Lung (tissue), 17 donors: ENCODE measurements at places on chromosomes 1 and 21. TPM values are rescaled to one million over a fixed set of nuclear protein-coding genes. Genes with fewer than 3 reads are reported as not detected.

DNA sequence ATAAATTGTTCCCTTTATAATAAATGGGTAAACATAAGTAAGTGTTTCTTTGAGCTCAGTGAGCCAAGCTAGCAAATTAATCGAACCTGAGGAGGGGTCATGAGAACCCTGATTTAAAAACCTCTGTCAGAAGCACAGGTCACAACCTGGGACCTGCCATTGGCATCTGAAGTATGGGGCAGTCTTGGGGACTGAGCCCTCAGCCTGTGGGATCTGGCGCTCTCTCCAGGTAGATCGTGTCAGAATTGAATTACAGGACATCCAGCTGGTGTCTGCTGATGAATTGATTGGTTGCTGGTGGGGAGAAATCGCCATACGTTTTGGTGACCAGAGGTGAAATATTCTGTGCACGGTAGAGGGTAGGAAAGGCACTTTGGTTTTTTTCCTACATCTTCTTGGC lies 17.5 kb downstream of the UCK2 start:
- no peak for DNase-seq

DNA sequence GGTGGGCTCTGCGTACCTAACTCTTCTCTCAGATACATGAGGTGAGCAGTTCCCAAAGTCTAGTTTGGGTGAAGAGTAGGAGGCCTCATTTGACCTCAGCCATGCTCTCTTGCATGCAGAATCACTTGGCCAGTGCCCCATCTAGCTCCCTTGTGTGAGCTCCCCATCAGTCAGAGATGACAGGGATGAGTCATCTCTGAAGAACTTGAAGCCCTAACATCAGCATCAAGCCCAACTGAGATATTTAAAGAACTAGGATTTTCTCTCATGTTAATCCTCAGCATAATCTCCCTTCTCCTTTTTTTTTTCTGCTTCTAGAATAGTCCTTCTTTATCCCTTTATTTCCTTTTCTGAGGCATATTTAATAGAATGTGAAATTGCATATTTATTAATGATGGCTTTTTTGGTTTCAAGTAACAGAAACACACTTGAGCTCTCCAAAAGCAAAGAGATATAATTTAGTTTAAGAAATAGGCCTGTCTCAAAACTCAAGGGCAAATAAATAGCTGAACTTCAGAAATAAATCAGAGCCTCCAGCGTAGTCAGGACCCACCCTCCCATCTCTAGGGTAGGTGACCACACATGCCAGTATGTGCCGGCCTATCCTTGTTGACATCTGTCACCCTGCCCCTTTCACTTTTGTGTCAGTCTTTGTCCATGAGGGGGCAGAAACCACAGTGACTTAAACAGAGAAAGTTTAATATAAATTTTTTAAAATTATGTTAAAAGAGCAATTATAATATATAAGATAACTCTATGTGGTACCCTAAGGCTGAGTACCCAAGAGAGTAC lies 112.3 kb downstream of the TSEN15 start:
- DNase-seq = no peak

- no peak for DNase-seq
Measured at GRCh38 chr1:210123383-210123782, 109.2 kb upstream of the SERTAD4 start.

- DNase-seq = no peak
Measured at GRCh38 chr21:33451634-33452071, 28.1 kb downstream of the TMEM50B start.

DNA sequence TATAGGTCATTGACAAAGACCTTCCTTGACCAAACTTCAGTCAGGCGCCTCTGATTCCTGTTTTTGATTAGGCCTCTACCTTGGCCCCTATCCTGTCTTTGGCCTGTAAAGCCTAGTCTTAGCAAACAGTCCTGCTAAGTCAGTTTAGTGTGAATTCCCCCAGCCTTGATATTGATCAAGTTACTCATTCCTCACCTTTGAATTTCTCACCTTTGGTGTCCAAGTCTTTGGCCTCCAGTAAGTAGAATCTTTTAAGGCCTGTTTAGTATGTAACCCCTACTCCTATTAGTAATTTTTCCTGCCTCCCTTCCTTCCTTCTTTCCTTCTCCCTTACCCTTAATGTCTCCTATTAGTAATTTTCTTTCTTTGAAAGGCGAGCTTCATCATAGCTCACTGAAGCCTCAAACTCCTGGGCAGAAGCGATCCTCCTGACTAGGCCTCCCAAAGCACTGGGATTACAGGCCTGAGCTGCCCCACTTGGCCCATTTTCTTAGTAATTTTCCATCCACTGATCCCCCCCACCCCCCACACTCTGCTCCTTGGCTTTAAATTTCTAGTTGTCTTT lies 13.0 kb upstream of the ZNF692 start:
- DNase-seq = no peak

DNA sequence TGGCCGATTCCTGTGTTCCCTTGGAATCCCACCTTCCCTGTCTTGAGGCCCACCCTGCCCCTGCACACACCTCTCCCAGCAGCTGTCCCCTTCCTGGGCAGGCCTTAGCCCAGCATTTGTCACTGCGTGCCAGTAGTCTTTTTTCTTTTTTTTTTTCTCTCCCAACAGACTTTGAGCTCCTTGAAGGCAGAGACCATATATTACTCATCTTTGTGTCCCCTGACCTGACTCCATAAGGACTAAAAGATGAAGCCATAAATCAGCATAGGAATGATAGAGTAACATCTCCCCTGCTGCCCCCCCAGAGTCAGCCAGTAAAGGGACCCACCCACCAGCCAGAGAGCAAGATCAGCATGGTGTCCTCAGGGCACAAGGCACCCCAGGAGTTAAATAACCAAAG lies 27.4 kb downstream of the PIGM start:
- DNase-seq = no peak

DNA sequence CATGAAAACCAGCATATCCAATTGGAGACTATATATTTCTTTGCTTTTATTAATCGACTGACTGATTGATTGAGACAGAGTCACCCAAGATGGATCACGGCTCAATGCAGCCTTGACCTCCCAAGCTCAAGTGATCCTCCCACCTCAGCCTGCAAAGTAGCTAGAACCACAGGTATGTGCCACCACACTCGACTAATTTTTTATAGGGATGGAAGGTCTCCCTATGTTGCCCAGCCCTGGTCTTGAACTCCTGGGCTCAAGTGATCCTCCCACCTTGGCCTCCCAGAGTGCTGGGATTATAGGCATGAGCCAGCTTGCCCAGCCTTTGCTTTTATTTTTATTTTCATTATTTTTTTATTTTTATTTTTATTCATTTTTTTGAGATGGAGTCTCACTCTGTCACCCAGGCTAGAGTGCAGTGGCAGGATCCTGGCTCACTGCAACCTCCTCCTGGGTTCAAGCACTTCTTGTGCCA lies 5.4 kb downstream of the SPEN start:
- no peak for DNase-seq

GRCh38 chr1:107785496-107786202 lies 179.3 kb downstream of the VAV3 start:
- no peak for DNase-seq

DNA sequence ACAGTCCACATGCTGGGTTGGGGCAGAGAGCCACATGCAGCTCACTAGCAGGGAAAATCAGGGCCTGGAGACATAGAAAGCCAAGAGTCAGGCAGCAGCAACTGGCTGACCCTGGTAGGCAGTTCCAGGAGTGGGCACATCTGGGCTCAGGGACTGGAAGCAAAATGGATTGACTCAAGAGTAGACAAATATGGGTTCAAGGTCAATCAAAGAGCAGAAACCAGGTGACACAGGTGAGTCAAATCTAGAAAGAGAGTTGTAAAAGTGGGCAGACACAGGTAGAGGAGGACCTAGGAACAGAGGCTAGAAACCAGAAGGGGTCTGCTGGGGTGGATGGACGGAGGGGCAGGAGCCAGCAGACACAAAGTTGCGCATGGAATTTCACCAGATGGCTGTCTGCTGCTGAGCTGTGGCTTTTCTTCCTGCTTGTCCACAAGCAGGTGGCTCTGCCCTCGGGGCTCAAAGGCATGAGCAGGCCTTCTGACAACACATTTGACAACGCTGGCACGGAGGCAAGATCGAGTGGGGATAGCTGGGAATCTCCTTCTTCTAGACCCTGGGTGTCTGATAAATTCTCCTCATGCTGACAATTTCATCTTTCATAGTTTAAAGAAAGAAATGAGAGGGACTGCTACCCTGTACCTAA lies 40.8 kb upstream of the IGSF3 start:
- no peak for DNase-seq

DNA sequence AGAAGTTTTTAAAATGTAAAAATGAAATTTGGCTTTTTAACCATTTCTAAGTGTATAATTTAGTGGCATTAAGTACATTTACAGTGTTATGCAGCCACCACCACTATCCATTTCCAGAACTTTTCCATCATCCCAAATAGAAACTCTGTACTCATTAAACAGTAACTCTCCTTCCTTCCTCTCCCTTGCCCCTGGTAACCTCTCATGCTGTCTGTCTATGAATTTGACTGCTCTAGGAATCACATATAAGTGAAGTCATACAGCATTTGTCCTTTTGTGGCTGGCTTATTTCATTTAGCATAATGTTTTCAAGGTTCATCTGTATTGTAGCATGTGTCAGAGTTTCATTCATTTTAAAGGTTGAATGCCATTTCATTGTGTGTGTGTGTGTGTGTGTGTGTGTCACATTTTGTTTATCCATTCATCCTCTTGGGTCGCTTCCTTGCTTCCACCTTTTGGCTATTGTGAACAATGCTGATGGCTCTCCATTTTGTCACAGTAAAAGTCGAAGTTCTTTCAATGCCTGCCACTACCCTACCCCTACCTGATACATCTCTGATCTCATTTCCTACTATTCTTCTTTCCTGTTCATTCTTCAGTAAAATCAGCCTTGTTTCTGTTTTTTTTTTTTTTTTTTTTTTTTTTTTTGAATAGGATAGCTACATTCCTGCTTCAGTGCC lies 45.3 kb downstream of the F3 start:
- no peak for DNase-seq

DNA sequence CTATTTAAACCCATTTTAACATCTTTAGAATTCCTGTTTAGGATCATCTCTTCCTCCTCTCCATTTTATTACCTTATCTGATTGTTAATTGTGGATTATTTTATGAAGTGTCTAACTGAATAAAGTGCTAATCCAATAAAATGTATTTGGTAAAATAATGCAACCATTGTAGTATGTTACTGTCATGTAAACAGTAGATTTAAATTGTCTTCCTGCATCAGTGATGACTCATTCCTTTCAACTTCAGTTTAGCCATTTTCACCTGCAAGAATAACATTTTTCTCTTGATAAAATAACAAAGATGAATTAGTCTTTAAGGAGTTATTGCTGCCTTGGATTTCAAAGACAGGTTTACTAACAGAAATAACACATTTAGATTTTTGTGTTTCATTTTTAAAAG lies 5.4 kb downstream of the PPP2R5A start:
- DNase-seq = peak; percentile 2

DNA sequence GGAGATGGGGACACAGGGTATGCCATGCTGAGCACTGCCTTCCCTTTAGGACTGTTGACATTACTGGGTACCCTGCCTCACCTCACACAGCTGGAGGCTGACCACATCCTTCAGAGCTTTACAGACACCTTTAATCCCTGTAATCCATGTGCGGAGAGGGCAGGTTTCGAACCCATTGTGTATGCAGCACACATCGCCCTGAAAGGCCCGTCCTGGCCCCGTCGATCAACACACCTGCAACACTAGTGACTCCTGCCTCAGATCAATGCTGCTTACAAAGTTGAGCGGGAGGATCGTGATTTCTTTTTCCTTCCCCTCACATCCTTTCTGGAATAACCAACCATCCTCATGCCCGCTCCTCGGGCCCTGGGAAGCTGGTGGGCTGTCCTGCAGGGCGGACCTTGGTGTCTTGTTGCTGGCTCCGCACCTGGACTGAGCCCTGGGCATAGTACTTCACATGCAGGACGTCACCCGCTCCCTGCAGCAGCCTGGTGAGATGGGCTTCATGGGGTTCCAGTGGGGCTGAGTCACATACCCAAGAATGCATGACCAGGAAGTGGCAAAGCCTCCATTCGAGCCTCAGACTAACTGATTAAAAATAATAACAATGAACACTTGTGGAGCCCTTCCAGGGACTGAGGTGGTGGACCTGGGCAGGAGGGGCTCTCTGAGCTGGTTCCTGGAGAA lies 403.6 kb downstream of the PTPRU start:
- DNase-seq = no peak

- DNase-seq = no peak
Measured at GRCh38 chr1:213166852-213167251, 115.8 kb downstream of the RPS6KC1 start.

DNA sequence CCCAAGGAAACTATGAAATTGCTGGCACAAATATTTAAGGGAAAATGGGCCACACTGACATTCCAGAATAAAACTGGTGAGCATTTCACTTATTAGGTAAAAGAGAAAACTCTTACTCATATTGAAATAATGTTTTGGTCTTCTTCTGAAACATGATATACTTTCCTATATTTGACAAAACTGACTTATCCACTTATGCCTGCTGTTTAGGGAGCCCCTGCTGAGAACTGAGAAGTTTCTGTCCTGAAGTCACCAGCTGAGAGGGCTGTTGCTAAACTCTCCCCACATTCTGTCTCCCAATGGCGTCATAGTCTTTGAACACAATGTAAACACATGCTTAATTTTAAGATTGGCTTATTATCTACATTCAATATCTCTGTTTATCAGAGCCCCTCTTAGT lies 46.8 kb upstream of the ZC3H11B start:
- no peak for DNase-seq

- no peak for DNase-seq
Measured at GRCh38 chr1:42143896-42144710, 9.1 kb upstream of the GUCA2B start.

- DNase-seq = no peak
Measured at GRCh38 chr1:53069265-53069662, 7.3 kb downstream of the PODN start.

DNA sequence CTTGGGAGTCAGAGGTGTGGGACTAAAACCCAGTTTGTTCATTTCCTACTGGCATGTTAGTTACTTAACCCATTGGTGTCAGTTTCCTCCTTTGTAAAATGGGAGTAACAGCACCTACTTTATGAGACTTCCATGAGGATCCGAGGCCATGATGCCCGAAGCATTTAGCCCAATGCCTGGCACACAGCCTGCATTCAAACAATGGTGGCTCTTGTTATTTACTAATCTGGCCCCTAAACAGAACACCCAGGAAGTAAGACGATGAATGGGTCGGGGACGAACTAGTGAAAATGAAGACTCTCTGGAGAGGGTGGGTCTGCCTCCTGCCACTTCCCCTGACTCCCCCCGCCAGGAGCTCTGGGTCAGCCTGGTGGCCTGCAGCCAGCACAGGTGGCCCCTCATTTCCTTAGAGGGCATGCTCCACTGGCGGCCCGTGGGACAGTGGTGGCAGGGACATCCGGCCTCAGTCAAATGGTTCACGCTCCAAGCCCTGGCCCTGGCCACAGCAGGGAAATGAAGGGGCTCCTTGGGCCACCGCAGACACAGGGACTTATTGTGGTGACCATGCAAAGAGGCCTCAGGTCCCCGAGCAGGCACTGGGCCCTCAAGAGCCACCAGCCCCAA lies 9.5 kb upstream of the TAS1R2 start:
- DNase-seq = no peak

AK5 gene
- total RNA-seq = 0.15 TPM

ZYG11B gene
- 26.8 TPM for total RNA-seq

RGS13 gene
- 0.48 TPM for total RNA-seq

F13B gene
- not detected for total RNA-seq

GORAB gene
- total RNA-seq = 17.3 TPM

OR4F16 gene
- total RNA-seq = not detected

EFNA1 gene
- 111 TPM for total RNA-seq

KRTAP13-2 gene
- not detected for total RNA-seq

OR2T2 gene
- not detected for total RNA-seq
